ENCODE measurements at places on chromosomes 16 and 17.

DNA sequence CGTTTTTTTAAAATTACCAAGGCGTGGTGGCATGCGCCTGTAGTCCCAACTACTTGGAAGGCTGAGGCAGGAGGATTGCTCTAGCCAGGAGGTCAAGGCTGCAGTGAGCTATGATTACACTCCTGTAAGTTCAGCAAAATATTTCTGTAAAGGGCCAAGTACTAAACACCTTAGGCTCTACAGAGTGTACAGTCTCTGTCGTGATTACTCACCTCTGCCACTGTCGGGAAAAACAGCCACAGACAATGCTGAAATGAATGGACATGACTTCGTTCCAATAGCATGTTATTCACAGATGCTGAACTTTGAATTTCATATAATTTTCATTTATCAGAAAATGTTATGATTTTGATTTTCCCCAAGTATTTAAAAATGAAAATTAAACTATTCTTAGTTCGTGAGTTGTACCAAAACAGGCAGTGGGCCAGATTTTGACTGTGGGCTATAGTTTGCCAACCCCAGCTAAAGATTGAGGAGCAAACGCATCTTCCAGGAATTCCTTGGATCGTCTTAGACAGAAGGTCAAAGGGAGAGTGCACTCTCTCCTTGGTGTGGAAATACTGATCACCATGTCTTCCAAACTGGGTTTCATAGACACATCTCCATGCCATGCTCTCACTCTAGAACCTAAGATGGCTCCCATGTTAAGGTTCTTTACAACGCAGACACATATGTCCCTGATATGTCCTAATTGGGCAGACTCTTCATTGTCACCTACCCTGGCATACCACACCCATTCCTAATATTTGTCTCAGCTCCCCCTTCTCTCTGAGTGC lies 89.5 kb downstream of the MARF1 start:
- no peak for DNase-seq

- DNase-seq, result no peak
These were observed 215.1 kb downstream of the CCDC182 start for GRCh38 chr17:57530026-57530425.

- DNase-seq, result no peak
These were observed 26.4 kb upstream of the NXPH3 start for GRCh38 chr17:49549311-49549605.

- DNase-seq, result no peak
These were observed 89.4 kb downstream of the C16orf78 start for GRCh38 chr16:49462989-49463371.

DNA sequence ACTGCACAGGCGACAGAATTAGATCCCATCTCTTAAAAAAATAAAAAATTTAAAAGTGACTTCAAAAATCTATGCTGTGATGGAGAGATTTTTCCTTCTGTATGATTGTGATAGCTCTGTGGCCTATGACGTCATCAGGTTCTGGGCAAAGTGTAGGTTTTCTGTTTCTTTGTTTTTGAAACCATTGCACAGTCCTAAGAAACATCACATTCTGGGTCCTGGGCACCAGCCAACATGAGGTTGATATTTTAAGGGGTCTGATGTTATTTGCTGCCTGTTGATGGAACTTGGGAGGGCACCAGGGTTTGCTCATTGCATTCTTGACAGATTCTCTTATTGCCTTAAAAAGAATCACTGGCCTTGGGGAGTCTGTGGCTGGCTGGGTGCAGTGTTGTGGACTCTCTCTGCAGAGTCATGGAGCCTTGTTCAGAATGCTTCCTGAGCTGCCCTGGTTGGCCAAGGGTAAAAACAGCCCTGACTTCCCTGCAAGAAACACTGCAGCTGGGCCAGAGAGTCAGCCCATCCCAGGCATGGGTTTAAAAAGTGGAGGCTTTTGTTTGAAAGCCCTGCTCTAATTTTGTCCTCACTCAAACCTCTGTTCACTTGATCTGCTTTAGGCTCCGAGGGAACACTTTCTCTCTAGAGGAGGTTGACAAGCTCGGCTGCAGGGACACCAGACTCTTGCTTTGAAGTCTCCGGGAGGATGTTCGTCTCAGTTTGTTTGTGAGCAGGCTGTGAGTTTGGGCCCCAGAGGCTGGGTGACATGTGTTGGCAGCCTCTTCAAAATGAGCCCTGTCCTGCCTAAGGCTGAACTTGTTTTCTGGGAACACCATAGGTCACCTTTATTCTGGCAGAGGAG lies 10.5 kb upstream of the CYLD start:
- no peak for DNase-seq

GRCh38 chr16:56372013-56372634 lies 53.2 kb downstream of the AMFR start:
- DNase-seq, result no peak

DNA sequence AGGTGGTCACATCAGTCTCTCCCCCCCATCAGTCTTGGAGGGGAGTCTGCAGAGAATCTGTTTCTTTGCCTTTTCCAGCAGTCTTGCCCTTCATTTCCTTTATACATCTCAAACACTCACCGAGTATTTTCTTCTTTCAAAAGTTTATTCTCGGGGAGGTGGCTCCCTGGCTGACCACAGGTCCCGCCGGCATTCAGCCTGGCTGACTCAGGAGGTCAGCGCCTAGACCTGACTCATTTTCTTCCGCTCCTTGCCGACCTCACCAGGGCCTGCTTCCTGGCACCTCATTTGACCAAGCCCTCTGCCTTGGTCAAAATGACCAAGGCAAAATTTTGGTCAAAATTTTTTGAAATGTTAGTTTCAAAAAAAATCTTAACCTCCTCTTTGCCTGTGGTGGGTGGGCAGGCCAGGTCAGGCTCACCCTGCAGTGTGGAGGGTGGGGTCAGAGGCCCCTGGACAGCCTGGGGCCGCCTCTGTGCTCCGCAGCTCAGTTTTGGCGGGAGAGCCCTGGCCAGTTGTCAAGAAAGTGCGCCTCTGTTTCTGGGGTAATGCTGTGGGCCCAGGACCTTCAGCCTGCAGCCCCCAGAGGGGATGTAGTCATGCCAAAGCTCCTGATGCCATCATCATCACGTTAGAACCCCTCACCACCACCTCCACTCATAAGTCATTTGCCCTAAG lies 165.6 kb downstream of the SPECC1 start:
- DNase-seq, result no peak

GRCh38 chr17:73592079-73592415 lies 52.2 kb downstream of the SDK2 start:
- DNase-seq, result no peak

DNA sequence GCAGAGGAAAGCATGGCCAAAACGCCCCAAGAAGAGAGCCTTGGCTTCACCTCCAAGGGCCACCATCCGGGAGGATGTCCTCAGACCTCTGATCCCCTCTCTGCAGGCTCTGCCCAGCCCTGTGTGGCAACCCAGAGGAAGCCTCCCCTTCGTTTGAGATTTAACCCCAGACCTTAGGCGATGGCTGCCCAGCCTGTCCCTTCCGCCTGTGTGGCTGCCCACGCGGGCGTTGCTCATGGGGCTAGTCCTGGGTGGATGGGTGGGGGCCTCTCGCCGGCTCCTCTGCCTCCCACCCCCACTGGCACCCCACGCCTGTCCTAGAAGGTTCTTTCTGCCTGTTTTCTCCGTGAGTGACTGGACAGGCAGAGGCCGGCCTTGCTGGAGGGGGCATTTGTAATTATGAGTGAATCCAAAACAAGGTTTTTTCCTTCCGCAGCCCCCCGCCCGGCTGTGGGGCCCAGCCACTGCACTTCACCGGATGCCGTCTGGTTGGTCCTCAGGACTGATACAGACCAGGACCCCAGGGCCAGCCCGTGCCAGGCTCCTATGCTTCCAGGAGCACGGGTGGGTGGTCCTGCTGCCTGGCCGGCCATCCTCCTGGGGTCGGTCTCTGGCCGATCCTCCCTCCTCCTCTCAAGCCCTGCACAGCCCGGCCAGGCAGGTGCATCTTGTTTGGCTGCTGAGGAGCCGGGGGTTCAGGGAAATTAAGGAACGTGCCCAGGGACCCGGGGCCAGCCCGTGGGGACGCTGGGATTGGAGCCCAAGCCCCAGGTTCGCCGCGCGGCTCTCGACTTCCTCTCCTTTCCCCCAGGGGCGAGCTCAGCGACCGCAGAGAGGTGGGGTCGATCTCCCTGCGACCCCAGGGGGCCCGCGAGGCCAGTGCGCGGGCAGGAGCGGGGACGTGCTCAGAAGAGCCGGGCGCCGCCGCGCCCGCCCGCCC lies at the start of gene TMEM235:
TSS of gene TMEM235 (plus strand) at position 636 of the 940 bp plus-strand sequence. CDS start 393 bp downstream, outside the sequence.
- no peak for DNase-seq

GRCh38 chr17:76585033-76585648 lies 519 bp downstream of the ST6GALNAC2 start:
- DNase-seq, result no peak

DNA sequence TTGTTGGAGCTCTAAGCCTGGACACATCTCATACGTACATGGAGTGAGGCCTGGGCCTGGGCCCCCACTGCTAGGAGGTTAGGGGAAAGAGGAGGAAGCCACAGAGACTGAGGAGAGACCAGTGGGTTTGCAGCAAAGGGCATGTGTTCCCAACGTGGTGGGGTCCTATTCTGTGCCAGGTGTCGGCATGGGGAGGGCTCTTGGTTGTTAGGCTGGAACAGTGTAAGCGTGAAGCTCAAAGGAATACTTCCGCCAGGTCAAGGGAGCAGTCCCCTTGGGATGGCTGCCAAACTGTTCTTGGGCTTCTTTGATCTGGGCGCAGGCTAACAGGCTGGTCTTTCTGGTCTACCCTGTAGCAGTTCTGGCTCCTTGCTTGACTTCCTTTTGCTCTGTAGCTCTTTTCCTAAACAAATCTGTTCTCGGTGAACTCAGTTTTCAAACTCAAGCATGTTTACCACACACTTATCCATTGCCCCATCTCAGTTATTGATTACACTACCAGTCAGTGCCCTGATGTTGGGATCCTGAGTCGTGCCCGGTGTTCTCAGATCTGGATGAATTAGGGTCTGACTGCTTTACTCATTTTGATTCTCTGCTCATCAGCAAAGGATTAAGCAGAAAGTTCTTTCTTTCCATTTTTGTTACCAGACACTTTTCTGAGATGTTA lies 36.4 kb downstream of the GPT2 start:
- DNase-seq, result no peak

- DNase-seq, result no peak
These were observed 116.3 kb downstream of the MAF start for GRCh38 chr16:79484237-79484636.

DNA sequence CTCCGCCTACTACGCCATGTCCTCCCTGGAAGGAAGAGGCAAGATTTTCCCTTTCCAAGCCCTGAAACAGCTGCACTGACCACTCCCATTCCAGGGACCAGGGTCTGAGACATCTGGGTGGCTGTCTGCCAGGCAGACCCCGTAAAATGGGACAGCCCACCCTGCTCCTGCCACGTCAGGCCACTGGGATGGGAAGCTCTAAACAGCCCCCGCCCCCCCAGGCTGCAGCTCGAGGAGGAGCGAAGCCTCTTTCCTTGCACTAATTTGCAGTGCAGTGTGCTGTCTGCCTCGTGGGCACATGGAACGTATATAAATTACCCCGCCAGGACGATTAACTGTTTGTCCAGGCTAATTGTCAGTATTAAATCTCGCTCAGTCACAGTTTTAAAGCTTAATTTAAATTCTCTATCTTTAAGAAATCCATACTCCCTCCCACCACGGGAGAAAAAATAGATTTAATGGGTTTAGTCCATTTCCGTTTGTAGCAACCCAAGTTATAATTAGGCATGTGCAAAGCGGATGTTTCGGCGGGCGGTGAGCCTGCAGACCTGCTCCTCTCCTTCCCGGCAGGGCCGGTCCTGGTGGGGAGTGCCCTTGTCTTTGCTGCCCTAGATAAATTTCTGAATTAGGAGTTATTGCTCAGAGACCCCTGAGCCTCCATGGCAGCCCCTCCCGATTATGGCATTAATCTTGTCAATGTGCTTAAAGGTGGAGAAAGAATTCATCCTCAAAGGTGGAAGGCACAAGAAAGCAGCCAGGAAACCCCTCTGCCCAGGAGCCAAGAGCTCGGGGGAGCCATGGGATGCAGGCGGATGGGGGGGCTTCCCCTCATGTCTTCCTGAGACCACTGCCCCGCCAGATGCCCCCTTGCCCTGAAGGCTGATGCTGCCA lies 268.0 kb upstream of the TNRC6C start:
- DNase-seq, result no peak

DNA sequence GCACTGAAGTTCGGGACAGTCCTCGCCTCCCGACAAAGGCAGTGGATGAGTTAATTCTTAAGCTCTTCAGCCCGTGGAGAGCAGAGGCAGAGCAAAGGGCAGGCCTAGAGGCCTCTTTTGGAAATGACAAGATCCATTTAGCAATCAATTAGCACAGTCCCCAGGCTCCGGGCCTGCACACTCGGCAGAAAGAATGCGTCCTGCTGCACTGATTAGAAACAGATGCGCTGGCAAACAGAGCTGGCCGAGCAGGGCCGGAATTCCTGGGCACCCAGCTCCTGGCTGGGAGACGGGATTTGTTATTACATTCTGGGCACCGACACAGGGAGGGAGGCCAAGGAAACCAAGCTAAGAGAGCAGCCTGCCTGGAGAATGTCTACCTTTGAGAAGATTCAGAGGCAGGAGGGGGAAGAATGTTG lies 162.9 kb downstream of the COPRS start:
- DNase-seq, result no peak

DNA sequence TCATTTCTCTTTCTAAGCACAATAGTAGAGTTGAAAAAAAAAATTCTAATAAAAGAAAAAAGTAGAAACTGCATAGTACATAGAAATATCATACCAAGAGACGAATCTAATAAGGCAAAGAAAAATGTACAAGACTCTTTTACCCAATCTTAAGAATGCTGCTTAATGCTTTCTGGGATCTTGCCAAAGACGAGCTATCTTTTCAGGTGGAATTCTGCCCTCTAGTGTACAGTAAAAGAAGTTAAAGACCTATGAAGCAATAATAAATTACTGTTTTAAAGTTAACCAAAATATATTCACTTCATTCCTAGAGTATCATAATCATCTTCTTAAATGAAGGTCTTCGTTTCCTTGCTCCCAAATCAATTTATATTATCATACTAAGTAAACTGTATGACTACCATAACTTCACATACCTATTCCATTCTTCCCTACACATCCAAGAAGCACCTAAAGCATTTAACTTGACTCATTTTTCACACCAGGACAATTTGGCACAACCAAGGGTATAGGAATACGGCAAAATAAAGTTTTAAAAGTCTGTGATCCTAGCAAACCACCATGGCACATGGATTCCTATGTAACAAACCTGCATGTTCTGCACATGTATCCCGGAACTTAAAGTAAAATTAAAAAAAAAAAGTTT lies 47.7 kb downstream of the CFDP1 start:
- DNase-seq, result no peak
